ENCODE measurements at places on chromosomes 3 and 15.

- no peak for DNase-seq
Measured at GRCh38 chr3:65409176-65409569, 629.5 kb downstream of the MAGI1 start.

DNA sequence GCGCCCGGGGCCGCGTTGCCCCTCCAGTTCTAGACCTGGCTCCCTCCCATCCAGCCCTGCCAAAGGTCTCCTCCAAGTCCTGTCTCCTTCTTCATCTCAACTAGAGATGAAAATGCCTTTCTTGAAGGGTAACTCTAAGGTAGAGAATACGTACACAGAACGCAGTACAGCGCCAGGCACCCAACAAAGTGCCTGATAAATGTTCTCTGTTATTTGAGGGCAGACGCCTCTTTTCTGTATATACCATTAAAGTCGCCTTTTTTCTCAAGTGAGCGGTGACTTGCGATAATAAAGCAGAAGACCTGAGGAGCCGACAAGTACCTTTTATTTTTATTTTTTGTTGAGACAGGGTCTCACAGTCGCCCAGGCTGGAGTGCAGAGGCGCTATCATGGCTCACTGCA, 809 bp downstream of the CRTAP start:
- DNase-seq, result no peak

DNA sequence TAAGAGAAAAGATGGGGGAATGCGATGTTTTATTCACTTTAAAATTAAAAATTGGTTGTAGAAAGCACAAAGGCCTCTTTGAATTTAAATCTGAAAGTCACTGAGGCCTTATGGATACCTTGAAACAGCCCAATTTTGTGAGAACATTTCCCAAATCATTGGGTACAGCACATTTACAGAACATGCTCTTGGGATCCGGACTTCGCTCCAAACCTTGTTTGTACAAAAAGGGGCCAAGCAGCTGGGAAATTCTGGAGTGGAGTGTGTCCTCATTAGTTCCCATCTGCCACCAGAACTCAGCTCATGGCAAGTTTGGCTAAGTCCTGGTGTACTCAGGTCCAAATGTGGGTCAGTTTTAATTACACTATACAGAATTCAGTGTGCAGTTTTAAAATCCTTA, 254.2 kb downstream of the ZBTB20 start:
- DNase-seq, result no peak

GRCh38 chr15:69606921-69607500, 154.4 kb downstream of the RPLP1 start:
- no peak for DNase-seq

DNA sequence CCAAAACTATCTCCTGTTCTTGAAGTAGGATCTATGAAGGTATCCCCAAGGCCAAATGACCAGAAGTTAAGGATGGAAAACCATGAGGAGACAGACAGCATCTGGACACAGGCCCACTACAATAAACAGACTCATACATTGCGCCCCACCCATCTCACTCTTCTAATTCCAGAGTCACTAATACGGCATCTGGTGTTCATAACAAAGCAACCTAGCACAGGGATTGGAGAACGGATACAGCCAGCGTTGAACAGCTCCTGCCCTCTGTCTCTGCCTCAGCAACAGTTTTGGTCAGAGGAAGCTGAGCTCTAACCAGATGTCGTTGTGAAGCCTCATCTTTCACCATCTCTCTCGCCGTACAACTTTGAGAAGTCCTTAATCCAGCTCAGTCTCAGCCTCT, 44.5 kb upstream of the CCDC80 start:
- no peak for DNase-seq

- DNase-seq, result no peak
Measured at GRCh38 chr3:43199645-43200306, 86.6 kb upstream of the SNRK start.

GRCh38 chr3:133757701-133758567, 11.7 kb downstream of the TF start:
- no peak for DNase-seq

- DNase-seq, result no peak
Measured at GRCh38 chr3:69309814-69310213, 76.1 kb downstream of the FRMD4B start.

DNA sequence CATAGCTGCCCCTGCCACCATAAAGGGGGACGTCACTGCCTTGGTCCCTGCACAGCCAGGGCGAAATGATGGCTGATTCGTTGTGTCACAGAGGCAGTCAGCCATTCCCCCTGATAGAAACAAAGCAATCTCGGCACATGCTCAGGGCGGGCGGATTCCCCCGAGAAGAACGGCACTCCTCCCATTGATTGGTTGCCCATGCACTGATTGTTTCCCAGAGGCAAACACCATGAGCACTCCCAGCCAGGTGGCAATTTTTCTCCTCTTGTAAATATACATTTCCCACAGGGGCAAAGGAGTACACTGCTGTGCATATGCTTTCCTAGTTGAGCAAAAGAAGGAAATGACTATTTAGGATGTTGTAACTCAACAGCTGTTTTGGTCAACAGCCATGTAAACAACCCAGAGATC, 56.5 kb downstream of the KY start:
- DNase-seq, result no peak

- DNase-seq, result no peak
Measured at GRCh38 chr15:74170071-74170844, 3.3 kb upstream of the ISLR start.

DNA sequence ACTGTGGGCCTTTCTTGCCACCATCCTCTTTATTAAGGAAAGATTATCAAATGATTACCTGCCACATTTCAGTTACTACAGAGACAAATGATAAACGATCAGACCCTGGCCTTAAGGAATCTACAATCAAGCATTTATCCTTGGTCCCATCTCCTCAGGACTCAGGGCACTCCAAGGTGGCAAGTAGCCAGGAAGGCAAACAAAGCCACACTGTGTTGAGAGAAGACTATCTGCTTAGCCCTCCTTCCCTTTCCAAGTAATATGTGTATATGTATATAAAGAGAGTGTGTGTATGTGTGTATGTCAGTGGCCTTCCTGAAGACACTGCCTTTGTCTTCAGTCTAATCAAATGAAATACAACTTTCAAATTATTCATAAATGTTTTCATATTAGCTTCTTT, 490.1 kb upstream of the ATP11B start:
- DNase-seq, result no peak

- no peak for DNase-seq
Measured at GRCh38 chr3:166527325-166527724, 690.1 kb upstream of the BCHE start.

Measured in A549 (cell line).